ENCODE measurements at places on chromosomes 2 and 18.

DNA sequence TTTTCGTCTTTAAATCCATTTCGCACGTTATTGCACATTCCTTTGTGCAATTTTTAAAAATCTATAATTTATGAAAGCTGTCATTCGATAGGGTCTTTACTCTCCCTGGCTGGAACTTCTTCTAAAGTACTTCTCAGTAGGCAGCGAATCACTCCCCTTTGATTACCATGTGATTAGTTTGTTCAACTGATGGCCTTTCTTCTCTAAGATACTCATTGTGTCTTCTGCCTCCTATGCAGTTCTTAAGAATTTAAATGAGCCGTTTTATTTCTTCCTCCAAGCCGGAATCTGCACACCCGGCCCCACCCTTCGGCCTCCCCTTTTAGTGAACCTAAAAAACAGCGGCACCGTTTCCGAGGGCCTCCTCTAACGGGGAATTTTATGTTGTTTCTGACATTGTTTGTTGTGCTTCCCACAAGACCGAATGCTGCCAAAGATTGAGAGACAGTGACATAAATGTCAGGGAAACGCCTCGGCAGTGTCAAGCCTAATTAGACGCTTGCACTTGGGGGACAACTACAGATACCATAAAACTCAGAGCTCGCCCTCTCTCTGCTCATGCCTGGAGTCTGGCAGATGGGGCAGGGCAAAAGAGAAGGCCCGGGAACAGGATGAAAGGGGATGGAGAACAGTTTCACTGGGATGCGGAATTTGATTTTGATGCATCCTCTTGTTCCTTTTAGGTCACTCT lies 255.3 kb downstream of the BCL11A start:
- no peak for DNase-seq

- no peak for DNase-seq
These were observed 62.6 kb upstream of the PSMD14 start for GRCh38 chr2:161245671-161246070.

DNA sequence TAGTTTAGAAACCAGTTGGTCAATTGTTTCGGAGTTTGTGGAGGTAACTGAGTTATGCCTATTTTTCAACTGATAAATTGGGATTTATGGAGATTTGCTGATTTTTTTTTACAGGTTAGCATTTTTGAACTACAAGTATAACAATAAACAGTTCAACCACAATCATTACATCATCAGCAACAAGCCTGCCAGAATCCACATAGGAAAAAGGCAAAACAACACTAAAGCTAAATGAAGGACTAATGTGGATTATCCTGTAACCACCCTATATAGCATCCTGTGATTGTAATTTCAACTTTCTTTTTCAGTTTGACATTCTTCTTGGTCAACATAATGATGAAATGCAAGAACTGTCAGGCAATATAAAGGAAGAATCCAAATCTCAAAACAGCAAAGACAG lies 76.5 kb downstream of the CCDC102B start:
- DNase-seq, result no peak

GRCh38 chr2:32534831-32535230 lies 93.0 kb upstream of the TTC27 start:
- DNase-seq, result no peak

DNA sequence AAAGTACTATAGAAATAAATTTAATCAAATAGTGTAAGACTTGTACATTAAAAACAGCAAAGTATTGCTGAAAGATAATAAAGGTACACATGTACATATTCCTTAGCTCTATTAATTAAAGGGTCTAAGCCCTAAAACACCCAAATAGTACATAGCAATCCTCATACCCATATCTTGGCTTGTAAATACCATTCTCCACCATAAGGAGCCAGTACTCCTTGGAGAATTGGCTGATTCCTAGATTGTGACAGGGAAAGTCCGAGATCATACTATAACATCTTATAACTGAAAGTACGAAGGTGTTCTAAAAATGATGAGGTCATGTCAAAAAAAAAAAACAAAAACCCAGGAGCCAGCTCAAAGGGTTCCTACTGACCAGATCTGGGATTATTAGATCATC lies 614.6 kb downstream of the SUCLG1 start:
- DNase-seq, result no peak

- no peak for DNase-seq
These were observed 678.4 kb downstream of the ERBB4 start for GRCh38 chr2:211860224-211860623.

- DNase-seq, result no peak
These were observed 554.6 kb upstream of the SALL3 start for GRCh38 chr18:78425019-78425412.

- no peak for DNase-seq
These were observed 97.0 kb upstream of the SMAD2 start for GRCh38 chr18:48027401-48027963.

- DNase-seq, result no peak
These were observed 162.0 kb downstream of the ETAA1 start for GRCh38 chr2:67559156-67559555.

- no peak for DNase-seq
These were observed 44.0 kb upstream of the ARHGAP15 start for GRCh38 chr2:143085125-143085784.

DNA sequence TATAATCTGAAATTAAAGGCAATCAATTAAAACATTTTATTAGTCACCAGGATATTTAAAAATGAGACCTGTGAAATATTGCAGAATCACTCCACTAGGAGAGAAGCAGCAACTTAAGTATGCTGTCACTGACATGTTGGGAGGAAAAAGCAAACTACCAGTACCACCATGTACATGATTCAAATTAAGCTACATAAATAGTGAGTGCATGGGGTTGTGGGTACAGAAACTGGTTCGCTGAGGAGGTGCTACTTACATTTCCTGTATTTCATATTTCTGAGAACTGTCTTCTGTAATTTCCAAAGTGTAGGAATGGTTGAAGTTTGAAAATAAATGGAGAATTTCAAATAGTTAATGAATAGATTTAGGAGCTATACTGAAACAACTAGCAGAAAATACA lies 7.9 kb upstream of the NR4A2 start:
- DNase-seq, result no peak

DNA sequence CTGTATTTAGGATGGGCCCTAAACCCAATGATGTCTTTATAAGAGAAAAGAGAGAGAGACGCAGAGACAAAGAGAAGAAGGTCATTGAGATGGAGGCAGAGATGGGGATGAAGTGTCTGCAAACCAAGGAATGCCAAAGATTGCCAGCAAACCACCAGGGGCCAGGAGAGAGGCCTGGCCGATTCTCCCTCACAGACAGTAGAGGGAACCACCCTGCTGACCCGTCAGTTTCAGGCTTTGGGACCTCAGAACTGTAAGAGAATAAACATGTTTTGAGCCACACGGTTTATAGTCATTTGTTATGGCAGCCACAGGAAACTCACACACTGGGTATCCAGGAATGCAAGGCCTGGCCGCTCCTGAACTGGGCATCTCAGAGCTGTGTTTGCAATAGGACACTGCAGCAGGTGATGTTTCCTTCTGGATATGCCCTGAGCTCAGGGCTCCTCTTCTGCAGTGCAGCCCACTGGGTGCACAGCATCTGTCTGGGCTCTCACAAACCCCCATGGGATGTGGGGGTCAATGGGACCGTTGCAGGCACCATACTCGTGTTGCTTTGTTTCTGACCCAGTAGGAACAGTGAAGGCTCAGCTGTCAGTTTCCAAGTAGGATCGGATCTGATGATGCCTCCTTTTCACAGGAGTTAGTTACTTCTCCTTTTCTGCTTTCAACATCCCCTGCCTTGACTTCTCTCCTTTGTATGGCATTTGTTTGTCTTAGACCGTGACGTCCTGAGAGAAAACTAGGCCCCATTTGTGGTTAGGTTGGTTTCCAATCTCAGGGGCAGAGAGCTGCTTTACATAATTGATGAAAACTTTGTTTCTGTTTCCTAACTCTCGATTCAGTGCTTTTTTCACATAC lies 20.8 kb downstream of the PTPN18 start:
- no peak for DNase-seq

- no peak for DNase-seq
These were observed 3.8 kb upstream of the ARHGAP25 start for GRCh38 chr2:68730828-68731227.

DNA sequence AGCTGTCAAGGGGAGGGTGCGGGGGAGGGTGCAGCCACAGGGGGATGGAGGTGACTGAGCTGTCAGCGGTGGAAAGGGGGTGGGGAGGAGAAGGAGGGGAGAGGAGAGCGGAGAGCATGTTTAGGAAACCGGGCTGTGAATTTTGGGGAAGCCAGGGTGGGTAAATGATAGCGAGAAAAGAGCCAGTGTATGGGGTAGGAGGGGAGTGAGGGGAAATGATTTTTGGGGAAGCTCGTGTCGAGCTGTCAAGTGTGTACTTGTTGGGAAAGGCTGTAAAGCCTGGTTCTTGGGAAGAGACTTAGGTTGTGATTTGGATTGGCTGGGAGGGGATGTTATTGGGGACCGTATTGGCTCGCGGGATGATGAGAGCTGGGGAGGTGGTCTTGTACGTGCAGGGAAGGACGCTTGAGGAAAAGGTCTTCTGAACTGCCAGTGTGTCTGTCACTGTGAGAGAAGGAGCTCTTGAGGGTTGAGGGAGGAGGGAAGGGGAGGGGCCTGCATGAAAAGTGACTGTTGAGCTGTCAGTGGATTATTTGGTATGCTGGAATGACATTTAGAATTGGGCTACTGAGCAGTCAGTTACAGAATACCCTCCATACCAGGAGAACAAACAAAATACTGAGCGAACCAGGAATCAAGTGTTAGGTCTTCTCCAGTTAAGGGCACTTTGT lies 1.0 kb downstream of the UBR3 start:
- no peak for DNase-seq

DNA sequence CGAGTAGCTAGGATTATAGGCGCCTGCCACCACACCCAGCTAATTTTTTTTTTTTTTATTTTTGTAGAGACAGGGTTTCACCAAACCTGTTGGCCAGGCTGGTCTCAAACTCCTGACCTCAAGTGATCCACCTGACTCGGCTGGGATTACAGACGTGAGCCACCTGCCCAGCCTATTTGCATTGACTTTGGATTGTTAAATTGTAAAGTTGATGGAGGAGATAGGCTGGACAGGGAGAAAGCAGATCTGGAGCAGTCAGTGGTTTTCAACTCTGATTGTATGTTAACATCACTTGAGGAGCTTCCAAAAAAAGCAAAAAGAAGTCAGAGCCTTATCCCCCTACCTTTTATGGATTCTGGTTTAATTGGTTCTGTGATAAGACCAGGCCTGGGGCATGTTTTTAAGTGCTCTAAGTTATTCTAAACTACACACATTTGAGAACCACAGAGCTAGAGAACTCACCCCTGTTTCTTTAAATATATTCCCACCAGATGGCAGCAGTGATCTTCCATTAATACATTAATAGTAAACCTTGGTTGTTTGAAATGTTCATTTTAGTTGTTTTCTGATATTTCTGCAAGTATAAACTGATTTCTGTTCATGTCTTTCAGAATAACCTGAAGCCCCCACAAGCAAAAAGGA lies 7.5 kb downstream of the C2orf49 start:
- DNase-seq, result no peak

- DNase-seq, result no peak
These were observed 820 bp downstream of the MTCL1 start for GRCh38 chr18:8705961-8706790.

- no peak for DNase-seq
These were observed 63.4 kb downstream of the ZNF516 start for GRCh38 chr18:76431437-76432273.

DNA sequence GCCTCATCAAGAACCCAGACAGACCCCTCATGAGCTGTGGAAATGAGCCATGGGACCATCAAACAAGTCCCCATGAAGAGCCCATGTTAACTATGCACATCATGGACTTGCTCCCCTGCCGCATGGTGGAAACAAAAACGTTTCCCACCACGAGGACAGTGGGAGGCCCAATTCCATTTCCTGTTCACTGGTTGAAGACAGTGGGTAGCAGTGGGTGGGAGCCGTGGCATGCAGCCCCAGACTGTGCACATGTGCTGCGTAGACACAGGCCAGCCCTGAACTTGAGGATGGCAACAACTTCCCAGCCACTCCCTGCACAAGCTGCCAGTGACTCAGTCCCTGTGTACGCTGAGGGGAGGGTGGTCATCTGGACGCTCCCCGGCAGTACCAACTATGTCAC lies 108.4 kb upstream of the LMAN1 start:
- DNase-seq, result no peak

DNA sequence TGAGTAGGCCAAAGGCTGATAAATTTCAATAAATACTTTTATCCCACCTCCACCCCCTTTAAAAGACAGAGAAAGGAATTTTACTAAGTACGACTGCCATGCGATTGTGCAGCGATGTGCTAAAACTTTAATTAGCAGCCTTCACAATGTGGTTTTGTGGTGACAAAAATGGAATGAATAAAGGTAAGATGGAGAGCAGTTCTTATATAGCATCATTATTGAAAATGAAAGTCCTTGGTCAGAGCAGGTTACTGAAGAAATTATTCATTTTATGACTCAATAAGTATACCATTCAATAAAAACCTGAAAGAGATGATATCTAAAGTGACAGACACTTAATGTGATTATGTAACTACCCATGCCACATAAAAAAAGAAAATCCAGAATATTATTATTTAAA lies 33.2 kb upstream of the MTIF2 start:
- DNase-seq, result no peak

DNA sequence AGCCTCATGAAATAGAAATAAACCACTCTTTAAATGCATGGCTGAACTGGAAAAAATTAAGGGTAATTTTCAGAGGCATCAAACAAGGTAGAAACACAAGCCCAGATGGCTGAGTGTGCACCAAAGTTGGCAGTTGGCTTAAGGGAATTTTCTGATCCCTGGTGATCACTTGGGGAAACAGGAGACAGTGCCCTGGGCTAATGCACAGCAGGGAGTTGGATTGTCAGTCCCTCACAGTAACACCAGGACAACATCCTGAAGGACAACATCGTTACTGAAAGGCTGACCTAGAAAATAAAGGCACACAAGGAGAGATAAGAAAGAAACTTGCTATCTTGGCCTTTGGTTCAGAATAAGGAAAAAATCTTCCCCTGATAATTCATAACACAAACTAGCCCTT lies 417.0 kb downstream of the SLC4A3 start:
- no peak for DNase-seq

- no peak for DNase-seq
These were observed 13.3 kb upstream of the GALM start for GRCh38 chr2:38652431-38653273.

DNA sequence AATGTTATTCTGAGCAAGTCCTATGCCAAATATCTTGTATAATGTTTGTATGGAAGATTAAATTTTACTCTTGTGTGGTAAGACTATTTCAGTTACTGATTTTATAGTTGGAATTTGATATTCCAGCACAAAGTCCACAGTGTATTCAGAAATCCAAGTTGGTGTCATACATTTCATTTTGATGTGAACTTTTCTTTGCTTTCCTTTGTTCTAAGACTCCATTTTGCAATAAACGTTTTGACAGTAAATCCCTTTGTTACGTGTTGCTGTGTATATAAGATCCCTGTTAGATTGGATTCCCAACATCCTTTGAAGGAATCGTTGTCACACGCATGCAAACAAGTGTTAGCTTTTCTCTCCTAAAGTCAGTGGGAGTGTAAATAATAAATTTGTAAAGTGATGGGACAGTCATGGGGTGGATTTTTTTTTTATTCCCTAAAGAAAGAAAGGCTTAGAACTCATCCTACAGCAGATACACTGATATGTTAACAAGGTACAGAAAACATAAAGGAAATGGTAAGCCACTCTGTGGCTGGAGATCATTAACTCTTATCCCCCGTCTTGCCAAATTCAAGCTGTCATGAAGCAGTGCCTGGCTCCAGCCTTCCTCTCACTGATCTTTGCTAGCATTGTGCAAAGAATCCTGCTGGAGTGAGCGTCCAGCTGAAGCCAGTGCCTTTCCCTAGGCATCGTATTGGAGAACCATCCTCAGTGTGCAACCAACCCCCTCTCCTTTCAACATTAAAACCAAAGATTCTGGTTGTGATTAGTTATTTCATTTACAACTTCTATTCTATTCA lies 127.6 kb upstream of the CDCA7 start:
- no peak for DNase-seq
